Ovary (tissue), 10 donors: ENCODE measurements at places on chromosomes 3 and 15. TPM values are rescaled to one million over a fixed set of nuclear protein-coding genes. Genes with fewer than 3 reads are reported as not detected.
A peak's percentile ranks its signal among the peaks of the same experiment; 100 is the strongest.

GRCh38 chr15:64558460-64559179 lies 98.2 kb downstream of the ZNF609 start:
- H3K4me1 ChIP-seq = peaks cover 7% of the 10 kb centered on the region
- no peak overlapping the region for H3K4me3 ChIP-seq
- DNase-seq = no peak
- no peaks in the 10 kb centered on the region for H3K27me3 ChIP-seq
- peak overlapping the region; percentile 24 for H3K27ac ChIP-seq

DNA sequence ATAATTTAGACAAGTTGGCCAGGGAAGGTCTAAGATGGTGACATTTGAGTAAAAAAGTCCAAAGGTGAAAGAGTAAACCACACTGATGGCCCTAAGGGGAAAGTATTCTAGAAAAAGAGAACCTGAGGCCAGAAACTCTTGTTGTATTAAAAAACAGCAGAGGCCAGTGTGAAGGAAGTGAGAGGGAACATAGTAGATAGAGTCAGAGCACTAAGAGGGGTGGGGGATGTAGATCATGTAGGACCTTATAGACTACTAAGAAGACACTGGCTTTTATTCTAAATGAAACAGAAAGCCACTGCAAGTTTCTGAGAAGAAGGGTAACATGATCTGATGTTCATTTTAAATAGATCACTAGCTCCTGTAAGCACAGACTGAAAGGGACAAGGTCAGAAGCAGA lies 14.5 kb downstream of the POLQ start:
- H3K27me3 ChIP-seq = no peaks in the 10 kb centered on the region
- H3K4me1 ChIP-seq = no peaks in the 10 kb centered on the region
- DNase-seq = no peak

The GOLGA8J gene
- total RNA-seq = not detected

The PGBD4 gene
- total RNA-seq = 1.1 TPM

The OCA2 gene
- 0.37 TPM for total RNA-seq

The GHSR gene
- not detected for total RNA-seq

The GRM2 gene
- not detected for total RNA-seq
